ENCODE measurements at places on chromosomes 6 and 20.
A peak's percentile ranks its signal among the peaks of the same experiment; 100 is the strongest.

DNA sequence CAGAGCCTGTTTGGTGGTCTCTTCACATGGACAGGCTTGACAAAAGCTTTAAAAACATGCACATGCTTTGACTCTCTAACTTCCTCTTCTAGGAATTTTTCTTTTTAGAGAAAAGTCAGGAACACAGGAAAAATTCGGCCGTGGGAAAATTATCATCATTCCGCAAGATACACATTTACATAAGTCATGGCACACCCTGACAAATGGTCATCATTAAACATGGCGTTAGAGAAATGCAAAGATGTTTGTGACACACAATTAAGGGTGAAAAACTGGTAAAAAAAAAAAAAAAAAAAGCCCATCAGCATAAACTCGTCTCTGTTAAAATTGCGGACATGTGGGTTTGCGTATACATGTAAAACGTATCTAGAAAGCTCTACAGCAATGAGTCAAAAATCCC is 134.2 kb upstream of the AGPAT4 start:
- DNase-seq, result no peak

DNA sequence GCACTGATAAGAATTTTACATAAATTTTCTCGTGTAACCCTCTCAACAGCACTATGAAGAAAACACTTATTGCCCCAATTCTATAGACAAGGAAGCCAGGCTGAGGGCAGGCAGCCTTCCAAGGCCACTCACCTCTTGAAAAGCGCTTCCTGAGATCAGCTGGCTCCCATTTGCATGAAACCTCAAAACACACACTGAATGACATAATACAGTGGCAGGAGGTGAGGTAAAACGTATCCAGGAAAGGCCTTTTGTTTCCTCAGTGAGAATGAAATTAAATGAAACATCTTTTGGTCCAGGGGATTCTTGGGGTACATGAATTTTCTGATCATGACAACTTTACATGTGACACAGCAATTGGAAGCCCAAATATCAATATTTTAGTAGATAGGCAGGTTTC is 112.5 kb downstream of the WDR27 start:
- DNase-seq, result peak; percentile 52

- no peak for DNase-seq
Measured at GRCh38 chr6:10272591-10272990, 142.3 kb downstream of the TFAP2A start.

DNA sequence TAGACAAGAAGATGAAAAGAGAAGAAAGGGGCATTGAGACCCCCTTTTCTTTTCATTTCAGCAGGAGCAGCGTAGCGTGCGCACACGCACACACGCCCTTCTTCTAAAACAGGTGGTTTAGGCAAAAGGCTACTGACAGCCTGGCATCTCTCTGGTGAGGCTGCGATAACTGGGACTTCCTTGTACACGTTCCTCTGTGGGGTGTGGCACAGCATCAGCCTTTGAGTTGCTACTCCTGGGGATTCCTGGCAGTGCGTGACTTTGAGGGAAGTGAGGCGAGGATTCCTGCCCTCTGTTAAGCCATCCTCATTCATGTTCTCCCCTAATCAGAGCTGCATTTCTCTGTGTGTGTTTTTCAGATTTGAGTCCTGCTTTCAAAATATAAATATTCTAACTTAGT is 94.7 kb downstream of the TMEM170B start:
- peak; percentile 79 for DNase-seq

- DNase-seq, result no peak
Measured at GRCh38 chr20:8616792-8617191, 452.1 kb upstream of the PLCB4 start.

DNA sequence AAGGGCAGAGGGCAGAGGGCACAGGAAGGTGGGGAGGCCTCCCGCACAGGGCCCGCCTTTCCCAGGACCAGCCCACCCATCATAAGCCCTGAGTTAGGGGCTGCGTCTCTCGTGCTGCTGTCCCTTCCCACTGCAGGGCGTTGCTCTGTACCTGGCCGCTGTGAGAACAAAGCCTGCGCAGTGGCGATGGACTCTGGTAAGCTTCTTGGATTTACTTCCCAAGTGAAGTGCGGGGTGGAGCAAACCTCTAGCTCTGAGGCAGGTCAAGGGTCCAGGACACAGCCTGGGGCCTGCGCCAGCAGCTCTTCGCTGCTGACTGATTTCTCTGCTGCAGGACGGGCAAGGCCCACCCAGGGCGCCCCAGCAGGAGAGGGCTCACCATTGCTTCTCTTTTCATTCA is 23.9 kb downstream of the INSM1 start:
- DNase-seq, result no peak

DNA sequence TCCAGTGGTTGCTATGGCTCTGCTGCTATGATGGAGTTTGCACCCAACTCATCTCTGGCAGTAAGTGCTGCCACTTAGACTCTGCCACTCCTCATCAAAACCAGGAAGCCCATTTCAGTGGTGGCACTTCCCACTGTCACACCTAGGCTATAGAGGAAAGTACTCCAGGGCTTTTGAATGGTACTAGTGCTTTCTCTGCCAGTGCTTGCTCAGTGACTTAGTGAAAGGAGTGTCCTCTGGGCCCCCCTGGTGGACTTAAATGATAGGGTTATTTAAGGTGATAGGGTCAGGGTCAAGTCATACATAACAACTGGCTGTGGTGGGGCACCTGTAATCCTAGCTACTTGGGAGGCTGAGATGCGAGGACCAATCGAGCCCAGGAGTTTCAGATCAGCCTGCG is 22.8 kb downstream of the FITM2 start:
- DNase-seq, result no peak
